ENCODE measurements at places on chromosomes 11 and 22. TPM values are rescaled to one million over a fixed set of nuclear protein-coding genes. Genes with fewer than 3 reads are reported as not detected.

Gene MYRF
- 428 TPM for total RNA-seq

DNA sequence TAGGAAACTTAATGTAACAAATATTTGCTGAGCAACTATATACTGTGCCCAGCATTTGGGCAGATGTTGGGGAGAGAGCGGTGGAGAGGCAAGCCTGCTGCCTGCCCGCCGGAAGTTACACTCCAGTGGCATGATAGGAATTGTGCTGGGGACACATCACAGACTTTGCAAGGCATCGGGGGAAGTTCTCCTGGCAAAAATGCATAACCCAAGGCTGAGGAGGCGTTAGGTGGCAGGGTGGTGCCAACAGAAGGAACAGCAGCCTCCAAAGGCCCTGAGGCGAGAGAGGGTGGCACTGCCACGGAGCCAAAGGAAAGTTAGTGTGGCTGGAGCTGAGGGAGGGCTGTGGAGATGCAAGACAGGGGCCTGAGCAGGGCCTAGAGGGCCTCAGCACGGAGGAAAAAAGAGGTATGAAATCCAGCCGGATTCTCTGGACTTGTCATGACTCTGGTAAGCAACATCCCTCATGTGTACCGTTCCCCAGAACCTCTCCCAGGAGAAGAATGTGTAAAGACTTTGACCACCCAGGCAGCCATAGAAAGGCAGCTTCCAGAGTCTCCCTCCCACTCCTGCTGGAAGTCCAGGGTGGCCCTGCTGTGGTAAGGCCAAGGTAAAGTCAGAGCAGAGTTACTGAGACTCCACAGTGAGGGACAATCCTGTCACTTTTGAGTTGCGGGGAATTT lies 76.1 kb upstream of the RAB1B start:
- peaks cover 24% of the 10 kb centered on the region for H3K36me3 ChIP-seq
- H3K4me1 ChIP-seq: peaks cover 26% of the 10 kb centered on the region
- no peak for DNase-seq
- H3K27ac ChIP-seq: peak overlapping the region; percentile 88
- no peaks in the 10 kb centered on the region for H3K27me3 ChIP-seq
- no peak overlapping the region for H3K4me3 ChIP-seq

- H3K4me3 ChIP-seq: peak overlapping the region; percentile 14
- no peak for DNase-seq
- H3K27me3 ChIP-seq: peaks cover 87% of the 10 kb centered on the region
- H3K36me3 ChIP-seq: no peaks in the 10 kb centered on the region
Measured at GRCh38 chr11:22343371-22344032, 5.3 kb downstream of the SLC17A6 start.

Gene UBQLNL
- total RNA-seq: 1.9 TPM

Gene NXPE1
- total RNA-seq: not detected

DNA sequence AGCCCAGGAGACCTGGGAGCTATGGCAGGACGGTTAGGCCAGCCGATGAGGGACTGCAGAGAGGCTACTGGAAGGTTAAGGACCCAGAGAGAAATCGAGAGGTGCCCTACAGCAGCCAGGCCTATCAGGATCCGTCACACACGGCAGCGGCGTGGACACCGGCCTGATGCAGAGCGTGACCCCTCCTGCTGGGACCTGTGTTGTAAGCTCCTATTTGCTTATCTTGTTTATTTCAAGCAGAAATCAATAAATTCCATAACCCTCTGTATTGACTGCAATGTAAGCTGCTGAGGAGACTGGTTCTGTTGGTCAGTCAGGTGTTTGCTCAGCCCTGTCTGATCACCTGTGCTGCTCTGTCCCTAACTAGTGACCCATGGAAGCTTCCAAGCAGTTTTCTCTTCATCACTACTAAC lies 39.9 kb downstream of the PPP2R1B start:
- no peak for DNase-seq
- no peak overlapping the region for H3K4me3 ChIP-seq
- peaks cover 22% of the 10 kb centered on the region for H3K4me1 ChIP-seq

DNA sequence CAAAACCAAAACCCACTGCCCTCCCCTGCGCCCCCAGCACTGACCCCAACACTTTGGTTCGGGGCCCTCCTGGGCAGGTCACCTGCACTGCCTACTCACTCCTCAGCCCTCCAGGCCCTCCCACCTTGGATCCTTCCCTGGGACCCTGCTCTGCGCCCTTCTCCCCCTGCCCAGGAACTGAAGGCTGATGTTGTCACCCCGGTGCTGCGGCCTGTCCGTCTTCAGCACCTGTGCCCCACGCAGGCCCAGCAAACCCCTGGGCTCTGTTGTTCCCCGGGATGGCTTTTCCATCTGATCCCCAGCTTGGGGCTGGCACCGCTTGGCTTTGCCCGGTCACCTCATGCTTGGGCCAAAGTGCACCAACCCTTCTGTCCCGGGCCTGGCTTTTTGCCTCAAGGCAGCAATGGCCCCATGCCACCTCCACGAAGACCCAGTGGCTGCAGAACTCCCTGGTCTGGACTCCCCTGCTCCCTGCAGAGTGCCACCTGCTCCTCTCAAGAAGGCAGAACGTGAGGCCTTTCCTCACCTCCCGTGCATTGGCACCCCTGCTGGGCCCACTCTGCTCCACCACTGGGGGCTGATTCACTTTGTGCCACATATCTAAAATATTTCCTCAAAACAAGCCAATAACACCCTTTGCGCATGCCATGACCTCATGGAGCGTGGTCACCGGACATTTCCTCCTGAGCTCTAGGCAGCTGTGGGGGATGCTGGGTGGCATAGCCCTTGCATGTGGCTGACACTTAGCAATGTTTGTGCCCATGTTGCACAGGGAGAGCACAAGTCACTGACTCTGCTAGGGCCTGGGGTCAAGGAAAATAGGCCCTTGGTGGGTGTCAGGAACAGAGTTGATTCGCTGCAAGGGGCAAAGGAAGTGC lies 8.8 kb downstream of the PPM1F start:
- peaks cover 21% of the 10 kb centered on the region for H3K4me1 ChIP-seq
- H3K4me3 ChIP-seq: no peak overlapping the region
- peaks cover 15% of the 10 kb centered on the region for H3K36me3 ChIP-seq
- H3K27ac ChIP-seq: no peak overlapping the region
- DNase-seq: no peak

- H3K4me1 ChIP-seq: no peaks in the 10 kb centered on the region
- H3K4me3 ChIP-seq: no peak overlapping the region
- no peaks in the 10 kb centered on the region for H3K27me3 ChIP-seq
- H3K27ac ChIP-seq: no peak overlapping the region
Measured at GRCh38 chr11:33347490-33348125, 90.4 kb downstream of the HIPK3 start.

DNA sequence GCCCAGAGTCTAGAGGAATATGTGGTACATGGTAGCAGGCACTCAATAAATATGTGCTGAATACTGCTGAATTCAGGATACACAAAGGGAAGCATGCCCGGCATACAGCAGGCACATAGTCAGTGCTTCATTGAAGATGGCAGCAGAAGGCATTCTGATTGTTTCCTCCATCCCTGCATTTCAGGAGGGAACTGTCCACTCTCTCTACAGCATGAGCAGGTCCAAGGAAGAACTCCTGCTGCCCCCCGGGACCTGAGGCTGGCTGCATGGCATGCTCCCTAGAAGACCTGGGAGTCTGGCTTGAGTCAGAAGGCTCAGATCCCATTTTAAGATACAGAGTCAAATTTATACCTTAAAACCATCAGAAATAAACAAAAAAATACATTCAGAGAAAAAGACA lies 319.3 kb upstream of the NARS2 start:
- peaks cover 31% of the 10 kb centered on the region for H3K36me3 ChIP-seq
- H3K4me1 ChIP-seq: no peaks in the 10 kb centered on the region
- no peak overlapping the region for H3K4me3 ChIP-seq
- H3K27ac ChIP-seq: no peak overlapping the region
- H3K27me3 ChIP-seq: no peaks in the 10 kb centered on the region

DNA sequence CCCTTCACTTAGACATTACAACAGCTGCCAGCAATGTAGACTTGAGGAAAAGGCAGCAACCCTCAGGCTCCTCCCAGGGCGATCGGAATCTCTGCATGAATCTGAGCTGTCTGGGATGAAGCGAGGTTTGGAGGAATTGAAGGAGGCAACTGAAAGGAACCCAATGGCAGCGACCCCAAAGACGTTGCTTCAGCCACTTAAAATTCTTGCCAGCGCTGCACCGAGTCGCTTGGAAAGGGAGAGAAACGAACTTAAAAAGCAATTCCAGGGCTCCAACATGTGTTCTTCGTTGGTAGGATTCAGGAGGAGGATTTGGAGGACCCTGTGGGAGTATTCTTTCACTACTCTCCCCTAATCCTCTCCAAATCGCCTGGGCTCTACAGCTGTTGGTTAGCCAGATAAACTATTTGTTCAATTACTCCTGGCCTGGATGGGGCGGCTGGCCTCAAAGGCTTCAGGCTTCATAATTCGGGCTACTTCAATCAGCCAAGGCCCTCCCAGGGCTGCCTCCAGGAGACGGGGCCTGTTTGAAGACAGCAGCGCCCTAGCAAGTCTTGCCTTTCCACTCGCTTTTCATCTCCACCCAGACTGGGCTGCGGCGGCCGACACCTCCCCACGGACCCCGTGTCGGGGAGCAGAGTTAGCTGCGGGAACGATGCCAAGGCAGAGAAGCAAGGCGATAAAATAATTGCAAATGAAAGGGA lies 72.4 kb upstream of the TMEM45B start:
- H3K4me1 ChIP-seq: peaks cover 17% of the 10 kb centered on the region
- no peak overlapping the region for H3K4me3 ChIP-seq
- peaks cover 8% of the 10 kb centered on the region for H3K27me3 ChIP-seq
- H3K27ac ChIP-seq: peak overlapping the region; percentile 23
- no peak for DNase-seq

Gene NCF4
- not detected for total RNA-seq

- H3K4me1 ChIP-seq: peaks cover 8% of the 10 kb centered on the region
- H3K27me3 ChIP-seq: no peaks in the 10 kb centered on the region
- DNase-seq: no peak
- H3K36me3 ChIP-seq: peaks cover 15% of the 10 kb centered on the region
- no peak overlapping the region for H3K4me3 ChIP-seq
Measured at GRCh38 chr22:28237112-28237511, 318.1 kb upstream of the PITPNB start.

- no peaks in the 10 kb centered on the region for H3K36me3 ChIP-seq
- H3K4me3 ChIP-seq: no peak overlapping the region
- no peak for DNase-seq
- peaks cover 39% of the 10 kb centered on the region for H3K27me3 ChIP-seq
Measured at GRCh38 chr11:11480971-11481370, 127.9 kb upstream of the CSNK2A3 start.

- H3K27ac ChIP-seq: peak overlapping the region; percentile 91
- no peak for DNase-seq
- peak overlapping the region; percentile 88 for H3K4me3 ChIP-seq
- H3K36me3 ChIP-seq: no peaks in the 10 kb centered on the region
- H3K4me1 ChIP-seq: peaks cover 13% of the 10 kb centered on the region
- H3K27me3 ChIP-seq: no peaks in the 10 kb centered on the region
Measured at GRCh38 chr11:76861490-76861953, 804 bp downstream of the ACER3 start.
